Tongue (tissue), 3 donors: ENCODE measurements at places on chromosomes 5 and 9. TPM values are rescaled to one million over a fixed set of nuclear protein-coding genes. Genes with fewer than 3 reads are reported as not detected.

Gene ANGPTL2
- 78.1 TPM for total RNA-seq

Gene TXNDC8
- not detected for total RNA-seq

Gene CYLC2
- not detected for total RNA-seq

Gene BAAT
- 0.41 TPM for total RNA-seq

Gene PBX3
- 33.1 TPM for total RNA-seq

Gene OTULIN
- 43.1 TPM for total RNA-seq

GRCh38 chr5:149552553-149553160 is 1.4 kb upstream of the CSNK1A1 start:
- no peak for DNase-seq

- no peak for DNase-seq
Observed at GRCh38 chr5:179176571-179177230, 116.5 kb downstream of the ZNF354C start.

DNA sequence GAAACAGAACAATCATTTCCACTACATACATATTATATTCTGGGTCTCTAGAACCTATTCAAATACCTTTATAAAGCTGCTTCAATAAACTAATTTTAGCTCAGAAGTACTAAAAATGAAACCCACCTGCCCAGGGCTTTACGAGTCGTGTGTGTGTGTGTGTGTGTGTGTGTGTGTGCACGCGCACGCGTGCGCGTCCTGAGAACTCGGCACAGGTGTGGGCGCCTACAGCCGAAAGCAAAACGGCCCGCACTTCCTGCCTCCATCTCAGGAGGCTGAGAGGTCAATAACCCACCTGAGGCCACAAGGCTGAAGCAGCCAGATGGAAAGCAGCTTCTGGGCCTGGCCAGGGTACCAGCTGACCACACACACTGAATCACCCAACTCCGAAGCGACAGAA is 3.0 kb downstream of the CLPTM1L start:
- no peak for DNase-seq

- DNase-seq = no peak
Observed at GRCh38 chr5:36442796-36443195, 141.1 kb upstream of the RANBP3L start.

DNA sequence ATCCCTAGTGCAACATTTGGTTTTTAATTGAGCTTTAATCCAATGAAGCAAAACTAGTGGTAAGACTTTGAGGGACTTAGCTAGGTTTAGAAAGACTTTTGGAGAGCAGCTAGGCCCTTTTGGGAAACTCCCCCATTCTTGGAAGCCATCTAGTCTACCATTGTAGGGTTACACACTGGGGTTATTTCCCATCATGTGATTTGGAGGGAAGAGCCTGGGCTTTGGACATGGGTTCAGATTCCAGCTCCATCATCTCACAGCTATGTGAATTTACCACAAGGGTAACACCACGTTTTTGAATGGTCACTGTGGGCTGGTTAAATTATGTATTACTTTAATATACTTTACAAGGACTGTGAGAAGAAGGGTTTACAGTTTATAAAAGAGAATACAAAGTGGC is 18.3 kb upstream of the TNFSF15 start:
- DNase-seq = no peak

- DNase-seq = peak; percentile 69
Observed at GRCh38 chr5:180070756-180071530, 616 bp downstream of the RNF130 start.

GRCh38 chr9:113403646-113404045 is 2.6 kb upstream of the ALAD start:
- DNase-seq = no peak

- no peak for DNase-seq
Observed at GRCh38 chr9:27467486-27467885, 56.6 kb upstream of the IFNK start.

GRCh38 chr9:103789686-103790085 is 304.4 kb upstream of the SMC2 start:
- DNase-seq = peak; percentile 3

DNA sequence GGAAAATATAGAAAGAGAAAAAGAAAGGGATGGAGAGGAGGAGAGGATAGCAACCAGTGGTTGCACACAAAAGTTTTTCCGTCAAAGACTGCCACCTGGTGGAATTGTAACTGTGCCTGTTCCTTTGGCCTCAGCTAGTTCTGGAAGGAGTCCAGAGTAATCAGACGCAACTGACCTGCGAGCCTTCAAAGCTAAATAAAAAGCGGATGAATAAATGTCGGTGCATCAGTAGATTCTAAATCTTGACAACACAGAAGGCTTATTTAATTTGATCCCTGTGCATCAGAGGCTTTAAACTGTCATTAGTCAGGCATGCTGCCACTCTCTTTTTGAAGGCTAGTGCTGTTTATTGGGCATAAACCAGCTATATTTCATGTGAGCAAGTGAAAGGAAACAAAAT is 132.9 kb upstream of the ACO1 start:
- peak; percentile 86 for DNase-seq

DNA sequence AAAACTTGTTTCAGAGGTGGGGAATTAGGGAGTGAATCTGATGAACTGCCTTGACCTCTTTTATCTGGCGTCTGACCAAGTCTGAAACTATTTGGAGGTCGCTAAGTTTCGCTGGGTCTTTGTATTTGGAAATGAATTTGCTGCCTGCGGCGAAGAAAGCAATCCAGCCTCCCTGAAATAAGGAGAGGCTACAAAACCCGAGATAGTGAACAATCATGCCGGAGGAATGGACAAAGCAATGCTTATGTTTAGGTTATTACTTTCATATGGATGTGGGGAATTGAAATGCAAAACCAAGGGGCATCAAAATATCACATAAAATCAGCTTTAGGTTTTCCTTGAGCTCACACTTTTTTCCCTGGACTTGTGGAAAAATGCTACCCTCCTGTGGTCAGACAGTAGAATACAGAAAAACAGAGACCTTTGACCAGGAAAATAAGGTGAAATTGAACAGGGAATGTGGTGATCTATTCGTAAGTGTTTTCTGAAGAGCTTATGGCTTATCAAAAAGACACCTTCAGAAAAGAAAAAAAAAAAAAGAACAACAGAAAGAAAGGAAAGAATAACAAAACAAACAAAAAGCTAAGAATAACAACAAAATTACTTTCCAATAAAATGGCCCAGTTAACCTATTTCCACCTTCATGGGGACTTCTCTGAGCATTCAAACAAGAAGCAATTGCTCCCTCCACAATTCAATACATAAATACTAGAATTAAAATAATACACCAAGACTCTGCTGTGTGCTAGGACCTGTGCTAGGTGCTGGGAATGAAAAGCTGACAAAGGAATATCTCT is 68.6 kb upstream of the DPYSL3 start:
- peak; percentile 79 for DNase-seq

GRCh38 chr9:116685166-116685565 is 1.9 kb upstream of the TRIM32 start:
- no peak for DNase-seq

DNA sequence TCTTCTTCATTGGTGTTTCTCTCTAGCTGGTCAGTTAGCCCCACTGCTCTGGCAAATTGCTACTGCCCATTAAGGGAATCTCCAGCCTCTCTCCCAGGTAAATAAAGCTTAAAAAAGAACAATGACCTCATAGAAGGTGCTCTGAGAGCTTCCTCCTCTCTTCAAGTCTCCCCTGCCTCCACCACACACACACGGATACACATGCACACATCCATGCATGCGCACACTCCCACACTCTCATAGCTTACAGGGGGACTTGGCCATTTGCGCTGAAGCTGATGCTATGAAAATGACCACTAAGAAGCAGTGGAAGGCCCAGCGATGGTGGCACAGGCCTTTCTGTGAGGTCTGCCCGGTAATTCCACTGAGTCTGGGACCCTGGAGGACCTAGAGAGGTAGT is 250.9 kb downstream of the AOPEP start:
- DNase-seq = no peak

DNA sequence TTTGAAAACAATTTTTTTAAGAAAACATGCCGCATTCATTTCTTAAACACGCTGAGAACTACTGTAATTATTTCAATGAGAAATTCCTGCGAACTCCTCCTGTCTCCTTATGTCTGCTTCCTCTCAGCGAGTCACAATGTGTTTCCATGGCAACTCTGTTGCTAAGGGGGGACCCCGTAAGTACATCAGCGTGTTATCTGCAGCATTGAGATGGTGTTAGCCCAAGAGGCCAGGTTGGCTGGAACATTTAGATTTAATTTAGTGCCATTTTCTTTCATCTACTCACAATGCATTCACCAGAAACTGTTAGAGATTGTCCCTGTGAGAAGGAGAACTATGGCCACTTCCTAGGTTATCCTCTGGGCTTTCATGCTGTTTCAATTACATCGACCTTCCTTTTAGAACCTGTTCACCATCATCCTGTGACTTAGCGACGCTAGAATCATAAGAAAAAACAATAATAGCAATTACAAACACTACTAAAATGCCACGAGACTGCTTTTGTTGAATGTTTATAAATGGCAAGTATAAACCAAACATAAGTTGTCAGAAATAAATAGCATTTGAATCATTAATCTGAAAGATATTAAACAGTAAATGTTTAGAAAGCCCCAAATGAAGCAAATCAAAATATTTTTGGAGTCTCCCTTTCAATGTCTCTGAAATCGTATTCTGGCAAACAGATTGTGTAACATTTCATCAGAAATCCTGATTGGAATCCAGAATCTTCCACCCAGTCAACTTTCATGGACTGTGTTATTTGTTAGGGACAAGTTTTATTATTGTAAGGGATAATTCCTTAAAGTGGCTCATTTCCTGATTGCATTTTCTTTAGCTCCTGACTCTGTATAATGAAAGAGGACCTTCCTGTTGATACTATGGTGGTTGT is 39.7 kb upstream of the SHC3 start:
- DNase-seq = peak; percentile 34

DNA sequence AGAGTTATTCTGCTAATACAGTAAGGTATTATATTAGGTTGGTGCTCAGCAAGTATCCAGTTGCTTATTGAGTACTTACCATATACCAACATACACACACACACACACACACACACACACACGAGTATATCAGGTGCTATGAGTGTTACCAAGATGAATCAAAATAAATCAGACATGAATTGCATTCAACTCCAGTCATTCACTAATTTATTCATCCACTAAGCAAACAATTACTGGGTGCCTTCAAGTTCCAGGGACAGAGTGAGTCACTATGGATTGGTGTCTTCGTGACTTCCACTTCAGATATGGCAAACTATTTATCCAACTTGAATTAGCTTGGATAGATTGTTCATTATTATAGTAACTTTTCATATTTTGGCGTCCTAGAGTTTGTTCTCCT is 140.7 kb upstream of the SLC44A1 start:
- no peak for DNase-seq

DNA sequence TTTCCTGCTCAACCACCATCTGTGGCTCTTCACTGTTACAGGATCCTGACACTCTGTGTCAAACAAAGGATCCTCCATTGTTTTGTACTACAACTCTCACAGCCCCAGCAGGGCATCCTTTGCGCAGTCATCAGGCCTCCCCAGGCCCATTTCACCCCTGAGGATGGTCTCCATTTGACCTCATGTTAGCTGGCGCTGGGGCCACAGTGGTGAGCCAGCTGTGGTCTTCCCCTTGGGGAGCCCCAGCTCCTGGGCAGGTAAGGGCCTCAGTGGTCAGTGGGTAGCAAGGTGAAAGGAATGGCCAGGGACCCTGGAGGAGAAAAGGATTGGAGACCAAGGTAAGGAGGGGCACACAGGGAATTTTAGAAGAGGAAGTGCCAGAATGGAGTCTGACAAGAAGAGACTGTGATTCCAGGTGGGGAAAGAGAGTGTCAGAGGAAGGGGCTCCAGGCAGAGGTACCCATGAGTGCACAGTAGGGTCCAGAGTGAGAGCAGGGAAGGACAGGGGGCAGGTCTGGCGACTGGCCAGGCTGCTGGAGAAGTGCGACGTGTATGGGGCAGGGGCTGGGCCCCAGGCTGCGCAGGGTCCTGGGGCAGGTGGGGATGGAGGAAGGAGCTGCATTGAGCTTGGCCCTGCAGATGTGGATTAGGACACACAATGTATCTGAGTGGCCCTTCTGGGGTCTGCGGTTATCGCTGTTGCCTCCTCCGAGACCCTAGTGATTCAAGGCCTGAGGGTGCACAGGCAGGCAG is 109.9 kb downstream of the PHF2 start:
- no peak for DNase-seq

DNA sequence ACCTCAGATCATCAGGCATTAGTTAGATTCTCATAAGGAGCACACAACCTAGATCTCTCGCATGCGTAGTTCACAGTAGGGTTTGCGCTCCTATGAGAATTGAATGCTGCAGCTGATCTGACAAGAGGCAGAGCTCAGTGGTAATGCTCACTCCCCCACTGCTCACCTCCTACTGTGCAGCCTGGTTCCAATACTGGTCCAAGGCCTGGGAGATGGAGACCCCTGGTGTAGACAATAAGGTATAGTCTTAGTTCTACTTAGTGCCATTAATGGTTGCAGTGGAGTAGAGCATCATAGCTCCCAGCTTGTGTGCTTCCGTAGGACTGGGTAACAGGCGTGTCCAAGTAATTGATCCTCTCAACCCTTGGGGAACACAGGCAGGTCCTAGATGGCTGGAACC is 70.4 kb upstream of the ANKRD55 start:
- DNase-seq = no peak

GRCh38 chr9:132020272-132020671 is 59.4 kb downstream of the MED27 start:
- no peak for DNase-seq

DNA sequence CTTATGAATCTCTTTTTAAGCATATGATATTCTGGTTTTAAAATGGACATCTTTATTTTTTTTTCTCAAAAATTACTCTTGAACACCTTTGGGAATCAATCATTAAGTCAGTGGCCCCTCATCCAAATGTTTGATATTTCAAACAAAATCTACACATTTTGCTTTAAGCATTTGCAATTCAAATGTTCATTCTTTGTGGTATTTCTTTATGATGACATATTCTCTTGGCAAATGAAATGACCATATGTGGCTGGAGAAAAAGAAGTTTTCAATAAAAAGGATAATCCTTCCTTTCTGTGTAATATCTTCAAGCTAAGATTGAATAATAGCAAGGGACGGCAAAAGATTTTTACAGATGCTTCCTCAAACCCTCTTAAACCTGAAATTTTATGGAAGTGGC is 420.8 kb downstream of the MTRR start:
- DNase-seq = peak; percentile 39

- DNase-seq = peak; percentile 22
Observed at GRCh38 chr5:92962752-92963151, 618.3 kb downstream of the NR2F1-AS1 start.

DNA sequence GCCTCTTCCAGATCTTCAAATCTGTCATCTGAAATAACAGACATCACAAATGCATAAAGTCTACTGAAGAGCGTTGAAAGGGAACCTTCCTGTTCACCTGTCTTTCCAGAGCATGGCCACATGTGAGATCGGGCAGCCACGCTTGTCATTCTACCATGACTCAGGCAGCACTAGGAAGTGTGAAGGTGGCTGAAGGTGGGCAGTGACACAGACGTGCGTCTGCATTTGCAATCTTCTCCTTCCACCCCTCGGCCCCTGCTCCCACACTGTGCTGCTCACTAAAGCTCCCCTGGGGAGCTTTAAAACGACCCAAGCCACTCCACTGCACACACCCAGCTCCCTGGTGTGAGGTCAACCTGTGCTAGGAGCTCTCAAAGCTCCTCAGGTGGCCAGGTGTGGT is 2.5 kb downstream of the ENTR1 start:
- no peak for DNase-seq

GRCh38 chr9:127731938-127732337 is 3.2 kb downstream of the TOR2A start:
- no peak for DNase-seq
